ENCODE measurements at places on chromosomes 16 and 17.

DNA sequence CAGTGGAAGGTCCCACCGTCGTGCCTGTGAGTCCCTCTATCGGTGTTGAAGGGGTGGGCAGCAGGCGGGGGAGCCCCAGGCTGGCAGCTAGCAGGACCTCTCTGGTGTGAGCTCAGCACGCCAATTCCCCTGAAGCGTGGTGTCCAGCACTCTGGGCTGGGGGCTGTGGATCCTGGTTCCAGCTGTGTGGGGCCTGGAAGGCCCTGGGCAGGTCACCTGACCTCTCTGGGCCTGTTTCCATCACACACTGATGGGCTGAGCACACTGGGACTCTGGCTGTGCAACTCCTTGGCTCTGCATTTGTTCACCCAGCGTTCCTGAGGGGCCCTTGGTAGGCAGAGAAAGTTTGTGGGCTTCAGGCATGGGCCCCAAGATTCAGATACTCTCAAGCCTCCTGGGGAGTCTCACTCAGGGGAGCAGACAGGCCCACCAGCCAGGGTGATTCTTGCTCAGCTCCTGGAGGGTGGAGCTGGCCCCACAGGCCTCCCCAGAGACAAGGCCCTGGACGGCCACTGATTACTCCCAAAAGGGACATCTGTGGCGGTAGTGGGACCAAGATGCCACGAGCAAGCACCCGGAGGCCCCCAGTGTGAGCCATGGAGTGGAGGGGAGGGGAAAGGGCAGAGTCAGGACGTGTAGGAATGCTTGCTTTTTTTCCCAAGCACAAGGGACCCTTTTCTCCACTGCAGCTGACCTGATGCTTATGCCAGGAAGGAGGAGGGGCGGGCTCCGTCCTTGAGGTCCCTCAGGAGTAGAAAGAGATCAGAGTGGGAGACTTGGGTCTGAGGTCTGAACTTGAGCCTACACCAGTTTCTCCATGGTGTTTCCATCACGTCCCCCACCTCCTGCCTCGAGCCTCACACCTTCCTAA is 8.5 kb downstream of the SCGB1C2 start:
- DNase-seq = no peak

- DNase-seq = peak; percentile 21
These were observed 19.8 kb upstream of the MAPK3 start for GRCh38 chr16:30142672-30143346.

DNA sequence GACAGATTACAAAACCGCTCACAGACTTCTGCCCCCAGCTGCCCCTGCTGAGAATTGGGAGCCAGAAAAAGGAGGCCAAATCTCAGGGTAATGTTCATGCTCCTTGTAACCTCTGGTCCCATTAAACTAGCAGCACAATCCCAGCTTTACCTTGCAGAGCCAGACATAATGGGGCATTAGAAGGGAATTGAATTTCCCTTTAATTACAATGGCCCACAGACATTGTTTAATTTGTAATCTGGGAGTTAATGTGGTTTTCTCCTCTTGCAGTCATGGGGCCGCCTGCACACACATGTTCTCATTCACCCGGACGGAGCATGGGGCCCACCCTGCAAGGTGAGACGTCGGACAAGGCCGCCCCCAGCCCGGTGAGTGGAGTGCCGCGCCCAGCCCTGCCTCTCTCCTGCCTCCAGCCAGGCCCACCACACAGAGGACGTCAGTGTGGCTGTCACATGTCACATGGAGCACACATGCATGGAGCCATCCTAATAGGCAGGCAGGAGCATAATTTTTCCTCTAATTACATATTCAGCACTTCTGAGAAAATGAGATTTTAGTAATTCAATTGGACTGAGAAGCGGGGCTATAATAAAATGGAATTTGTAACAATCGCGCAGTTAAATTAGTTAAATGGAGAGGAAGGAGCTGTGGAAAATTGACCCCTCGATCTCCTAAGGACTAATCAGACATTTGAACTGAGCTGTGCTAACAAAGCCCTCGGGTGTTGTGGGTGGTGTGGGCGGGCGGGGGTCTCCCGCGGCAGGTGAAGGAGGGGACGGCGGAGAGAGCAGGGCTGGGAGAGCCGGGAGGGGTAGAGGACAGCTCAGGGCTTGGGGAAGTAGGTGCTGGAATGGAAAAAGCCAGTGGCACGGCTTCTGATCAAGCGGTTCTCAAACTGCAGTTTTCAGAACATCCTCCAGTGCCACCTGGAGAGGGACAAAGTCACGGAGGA is 87.7 kb downstream of the ENGASE start:
- DNase-seq = no peak

GRCh38 chr17:11608396-11608795 is 10.1 kb downstream of the DNAH9 start:
- no peak for DNase-seq

DNA sequence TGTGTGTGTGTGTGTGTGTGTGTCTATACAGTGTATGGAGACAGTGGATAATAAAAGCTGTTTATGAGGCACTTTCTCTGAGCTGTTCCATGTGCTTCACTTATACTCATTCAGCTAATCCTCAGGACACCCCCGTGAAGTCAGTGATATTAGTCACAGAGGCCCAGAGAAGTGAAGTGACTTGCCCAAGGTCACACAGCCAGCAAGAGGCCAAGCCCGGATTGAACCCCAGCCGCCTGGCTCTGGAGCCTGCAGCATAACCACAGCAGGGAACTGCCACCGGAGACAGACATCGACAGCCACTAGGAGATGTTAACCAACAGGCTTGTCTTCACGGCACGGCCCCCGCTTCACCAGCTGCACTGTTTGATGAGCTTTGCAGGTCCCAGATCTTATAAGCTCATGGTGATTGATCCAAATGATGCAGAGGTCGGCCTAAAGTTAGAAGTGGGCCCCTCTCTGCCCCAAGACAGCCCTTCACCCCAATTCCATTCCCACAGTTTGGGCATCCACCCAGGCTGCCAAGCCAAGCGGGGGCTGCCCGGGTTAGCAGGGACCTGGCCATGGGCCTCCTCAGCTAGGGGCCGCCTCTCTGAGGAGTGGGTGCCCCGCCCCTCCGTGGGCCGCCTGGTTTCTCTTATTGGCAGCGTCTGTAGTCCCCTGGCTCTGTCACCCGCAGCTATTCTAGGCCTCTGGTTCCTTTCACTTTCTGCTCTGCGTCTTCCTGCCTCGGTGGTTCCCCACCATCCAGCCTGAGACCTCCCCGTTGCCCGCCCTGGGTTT is 30.9 kb downstream of the SOCS1 start:
- peak; percentile 89 for DNase-seq

GRCh38 chr16:397736-398332 is 835 bp downstream of the NME4 start:
- no peak for DNase-seq

DNA sequence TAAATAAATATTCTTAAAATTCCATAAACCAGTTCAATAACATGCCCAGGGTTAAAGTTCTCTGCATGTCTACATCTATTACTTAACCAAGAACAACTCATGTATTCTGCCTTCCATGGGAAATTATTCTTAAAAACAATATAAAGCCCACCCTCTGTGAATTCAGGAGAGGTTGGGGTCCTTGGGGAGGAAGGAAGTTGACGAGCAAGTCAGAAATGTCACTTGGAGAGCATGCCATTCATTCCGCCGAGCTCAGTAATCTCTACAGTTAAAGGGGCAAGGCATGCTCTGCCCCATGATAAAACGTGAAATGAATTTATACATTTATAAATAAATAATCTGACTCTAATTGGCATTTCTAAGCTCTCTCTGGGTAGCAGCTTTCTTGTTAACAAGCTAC is 405.1 kb downstream of the TOX3 start:
- DNase-seq = no peak

DNA sequence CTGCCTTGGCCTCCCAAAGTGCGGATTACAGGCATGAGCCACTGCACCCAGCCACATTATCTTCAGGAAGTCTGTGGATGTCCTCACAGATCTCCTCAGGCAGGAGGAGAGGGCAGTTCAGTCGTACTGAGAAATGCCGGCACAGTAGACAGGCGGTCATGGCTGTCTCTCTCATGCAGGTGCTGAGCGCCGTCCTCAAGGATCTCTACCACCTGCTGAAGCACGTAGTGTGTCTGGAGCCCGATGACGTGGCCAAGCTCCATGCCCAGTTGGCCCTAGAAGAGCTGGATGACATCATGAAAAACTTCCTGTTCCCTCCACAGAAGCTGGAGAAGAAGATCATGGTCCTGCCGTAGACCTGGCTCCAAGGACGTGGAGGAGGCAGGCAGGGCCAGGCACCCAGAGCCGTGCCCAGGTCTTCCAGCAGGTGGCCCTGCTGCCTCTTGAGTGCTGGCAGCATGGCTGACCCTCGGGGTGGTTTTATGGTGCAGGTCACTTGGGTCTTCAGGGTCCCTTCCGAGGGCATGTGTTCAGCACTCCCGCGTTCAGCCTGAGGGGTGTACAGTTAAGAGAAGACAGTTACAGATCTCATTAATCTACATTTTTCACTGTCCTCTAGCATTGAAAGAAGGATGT is 22.0 kb upstream of the HAS3 start:
- DNase-seq = no peak

DNA sequence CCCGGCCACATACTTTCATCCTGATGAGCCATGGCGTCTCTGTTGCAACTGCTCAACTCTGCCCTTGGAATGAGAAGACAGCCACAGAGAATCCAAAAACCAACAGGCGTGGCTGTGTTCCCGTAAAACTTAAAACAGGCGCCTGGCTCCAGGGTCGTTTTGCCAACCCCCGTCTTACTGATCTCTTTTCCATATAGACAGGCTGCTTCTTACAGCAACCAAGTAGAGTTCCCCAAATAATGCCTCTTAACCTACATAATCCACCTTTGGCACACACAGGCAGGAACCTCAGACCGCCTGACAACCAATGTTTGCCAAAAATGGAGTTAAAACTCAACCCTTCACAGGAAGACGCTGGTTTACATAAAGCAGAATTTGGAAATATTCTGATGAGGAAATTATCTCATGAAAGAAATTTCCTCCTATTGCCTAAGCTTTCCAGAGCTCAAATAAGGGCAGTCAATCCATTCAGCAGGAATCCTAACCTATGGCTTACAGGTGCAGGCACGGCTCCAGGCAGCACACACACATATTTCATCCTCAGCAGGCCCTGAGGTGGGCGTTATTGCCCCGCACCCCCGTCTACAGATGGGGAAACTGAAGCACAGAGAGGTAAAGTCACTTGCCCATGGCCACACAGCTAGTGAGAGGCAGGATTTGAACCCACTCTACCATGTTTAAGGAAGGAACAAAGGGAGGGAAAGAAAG is 35.8 kb downstream of the LITAF start:
- DNase-seq = no peak
